Astrocyte of the hippocampus (primary cell): ENCODE measurements at places on chromosomes 5 and 9.

- peak; percentile 75 for DNase-seq
These were observed 16.4 kb upstream of the PDCD1LG2 start for GRCh38 chr9:5493679-5494511.

GRCh38 chr9:90855208-90855902 lies 53.7 kb downstream of the SYK start:
- DNase-seq, result no peak

GRCh38 chr9:73680831-73681230 lies 529.2 kb downstream of the ANXA1 start:
- no peak for DNase-seq

GRCh38 chr5:55096861-55097260 lies 5.6 kb upstream of the GZMA start:
- no peak for DNase-seq

DNA sequence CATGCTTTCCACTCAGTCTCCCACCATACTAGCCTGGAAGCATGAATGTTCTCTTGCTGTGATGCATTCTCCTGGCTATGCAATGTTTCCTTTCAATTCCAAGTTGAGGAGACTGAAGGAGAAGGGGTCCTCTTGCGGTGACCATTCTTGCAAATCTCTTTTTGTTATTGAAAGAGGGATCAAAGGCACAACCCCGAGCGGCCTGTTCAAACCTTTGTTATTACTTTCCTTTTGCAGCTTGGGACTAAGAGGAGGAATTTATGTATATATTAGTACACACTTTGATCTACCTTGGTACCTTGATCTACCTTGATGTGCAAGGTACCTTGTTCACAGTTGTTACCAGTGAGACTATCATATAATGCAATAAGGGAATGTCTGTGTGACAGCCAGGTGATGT lies 147.3 kb downstream of the KCTD16 start:
- DNase-seq, result no peak

DNA sequence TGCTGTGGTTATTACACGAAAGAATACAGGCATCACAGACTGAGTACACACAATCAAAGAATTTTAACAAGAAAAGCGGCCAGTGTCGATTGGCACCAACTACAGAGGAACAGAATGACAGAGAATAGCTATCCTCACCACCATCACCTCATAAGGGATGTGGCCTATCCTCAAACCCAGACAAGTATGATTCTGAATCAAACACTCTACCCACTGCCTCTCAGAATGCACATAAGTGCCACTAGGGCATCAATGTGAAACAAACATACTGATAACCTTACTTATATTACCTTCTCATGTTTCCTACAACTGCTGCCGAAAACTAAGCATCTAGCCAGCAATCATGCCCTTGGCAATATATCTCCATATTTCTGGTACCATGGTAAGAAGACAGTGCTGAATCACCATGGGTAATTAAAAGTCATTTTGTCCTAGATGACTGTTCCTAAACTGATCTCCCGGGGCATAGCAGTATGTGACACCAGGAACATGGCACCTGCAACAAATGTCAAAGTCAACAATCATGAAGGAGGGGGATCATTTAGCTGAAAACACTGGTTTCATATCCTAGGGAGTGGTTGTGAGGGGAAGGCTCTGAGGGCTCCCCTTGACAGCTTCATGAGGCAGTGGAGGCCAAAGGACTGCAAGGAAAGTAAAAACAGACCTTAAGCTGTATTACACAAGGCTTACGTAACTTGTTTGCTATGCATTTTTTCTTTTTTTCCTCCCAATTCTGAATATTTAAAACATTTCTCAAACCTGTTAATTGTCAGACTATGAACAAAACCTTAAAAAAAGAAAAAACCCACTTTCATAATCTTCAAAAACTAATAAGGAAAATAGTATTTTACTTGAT lies 88.3 kb downstream of the LHFPL2 start:
- no peak for DNase-seq

DNA sequence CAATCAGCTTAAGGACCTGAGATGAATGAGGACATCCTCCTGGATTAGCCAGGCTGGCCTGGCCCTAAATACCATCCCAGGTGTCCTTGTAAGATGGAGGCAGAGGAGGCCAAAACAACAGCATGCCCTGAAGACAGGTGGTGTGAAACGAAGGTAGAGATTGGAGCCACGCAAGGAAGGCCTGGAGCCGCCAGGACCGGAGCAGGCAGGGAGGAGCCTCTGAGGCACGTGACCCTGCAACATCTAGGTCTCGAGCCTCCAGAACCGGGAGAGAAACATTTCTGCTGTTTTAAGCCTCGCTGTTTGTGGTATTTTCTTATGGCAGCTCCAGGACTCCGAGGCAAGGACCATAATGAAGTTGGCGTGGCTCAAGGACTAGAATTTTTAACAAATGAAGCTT lies 9.7 kb upstream of the COL5A1 start:
- DNase-seq, result no peak

- peak; percentile 52 for DNase-seq
These were observed 217.0 kb upstream of the TARS1 start for GRCh38 chr5:33223563-33224284.

DNA sequence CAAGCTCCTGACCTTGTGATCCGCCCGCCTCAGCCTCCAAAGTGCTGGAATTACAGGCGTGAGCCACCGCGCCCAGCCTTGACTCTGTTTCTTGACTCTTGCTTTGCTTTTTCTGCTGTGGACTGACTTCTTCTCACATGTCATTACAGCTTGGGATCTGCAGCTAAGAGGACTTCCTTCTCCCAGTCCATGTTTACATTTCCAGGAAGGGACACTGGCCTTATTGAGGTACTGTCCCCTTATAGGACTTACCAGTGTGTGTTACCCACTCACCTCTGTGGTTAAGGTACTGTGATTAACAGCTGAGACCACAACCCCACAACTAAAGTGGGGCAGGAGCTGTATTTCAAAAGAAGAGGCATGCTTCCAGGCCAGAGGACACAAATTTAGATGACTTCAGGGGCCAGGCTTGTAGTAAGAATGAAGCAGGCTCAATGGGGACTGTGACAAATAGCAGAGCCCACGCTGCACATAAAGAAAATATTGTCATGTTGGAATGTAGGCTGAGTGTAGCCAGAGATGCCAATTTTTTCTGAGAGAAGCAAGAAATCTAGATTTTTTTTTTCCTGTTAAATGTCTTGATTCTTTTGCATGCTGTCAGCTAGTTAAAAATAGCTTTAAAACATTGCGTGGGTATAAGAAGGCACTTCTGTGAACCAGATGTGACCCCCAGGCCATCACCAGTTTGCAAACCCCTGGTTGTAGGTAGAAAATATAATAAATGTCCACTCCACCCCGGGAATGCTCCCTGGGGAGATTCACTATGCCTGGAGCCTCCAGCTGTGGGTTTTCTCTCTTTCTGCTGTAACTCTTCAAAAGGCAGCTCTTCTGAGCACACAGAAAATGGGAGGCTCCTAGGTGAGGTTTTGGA lies 75.0 kb downstream of the PTPDC1 start:
- DNase-seq, result no peak

GRCh38 chr9:98875536-98875935 lies 68.1 kb downstream of the GALNT12 start:
- DNase-seq, result no peak

DNA sequence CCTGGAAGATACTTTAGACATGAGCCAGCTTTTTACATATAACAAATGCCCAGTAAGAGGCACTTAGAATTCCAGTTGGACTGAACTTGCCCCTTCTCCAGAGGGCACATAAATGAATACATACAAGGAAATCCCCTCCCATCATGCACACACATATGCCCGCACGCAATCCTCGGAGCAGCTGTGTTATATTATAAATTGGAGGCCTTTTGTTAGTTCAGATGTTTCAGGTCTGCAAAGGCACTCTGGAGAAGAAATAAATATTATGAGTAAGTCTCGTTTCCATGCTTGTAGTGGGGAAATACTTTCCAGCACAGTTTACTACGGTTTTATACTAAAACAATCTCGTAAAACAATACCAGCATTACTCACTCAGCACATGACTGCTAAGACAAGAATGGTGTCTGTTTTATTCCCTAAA lies 17.6 kb upstream of the MUSK start:
- peak; percentile 53 for DNase-seq

DNA sequence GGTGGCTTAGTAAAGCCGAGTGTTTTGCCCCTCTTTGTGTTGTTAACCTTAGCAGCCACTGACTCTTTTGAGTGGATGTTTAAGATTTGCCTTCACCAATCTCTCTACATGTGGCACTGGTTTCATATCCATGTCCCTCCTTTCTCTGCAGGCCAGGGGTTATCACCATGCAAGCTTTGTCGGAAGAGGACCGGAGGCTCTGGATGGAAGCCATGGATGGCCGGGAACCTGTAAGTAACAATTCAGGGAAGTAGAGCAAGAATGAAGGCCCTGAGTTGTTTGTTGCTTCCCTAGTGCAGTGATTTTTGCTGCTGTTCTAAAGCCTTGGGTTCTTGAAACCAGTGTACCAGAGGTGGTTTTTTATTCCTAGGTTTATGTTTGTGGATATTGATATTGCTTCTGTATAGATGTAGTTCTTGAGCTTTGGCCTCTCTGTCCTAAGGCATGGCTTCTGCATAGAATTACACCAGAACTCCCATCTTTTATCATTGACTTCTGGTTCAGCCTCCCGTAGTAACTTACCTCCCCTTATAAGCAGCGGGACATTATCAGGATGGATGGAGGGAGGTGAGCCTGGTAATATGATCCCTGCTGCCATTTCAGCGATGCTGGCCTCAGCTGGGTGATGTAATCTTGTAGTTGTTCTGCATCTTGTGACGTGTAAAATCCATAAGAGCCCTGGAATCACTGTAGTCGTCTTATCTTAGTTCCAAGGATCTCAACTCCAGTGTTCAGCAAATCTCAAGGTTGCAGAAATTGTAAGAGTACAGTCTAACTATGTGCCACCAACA lies 161.9 kb downstream of the ARHGAP26 start:
- DNase-seq, result no peak

- peak; percentile 43 for DNase-seq
These were observed 6.5 kb downstream of the NTMT1 start for GRCh38 chr9:129632460-129632859.

GRCh38 chr9:111297066-111297824 lies 32.8 kb downstream of the OR2K2 start:
- DNase-seq, result peak; percentile 23

DNA sequence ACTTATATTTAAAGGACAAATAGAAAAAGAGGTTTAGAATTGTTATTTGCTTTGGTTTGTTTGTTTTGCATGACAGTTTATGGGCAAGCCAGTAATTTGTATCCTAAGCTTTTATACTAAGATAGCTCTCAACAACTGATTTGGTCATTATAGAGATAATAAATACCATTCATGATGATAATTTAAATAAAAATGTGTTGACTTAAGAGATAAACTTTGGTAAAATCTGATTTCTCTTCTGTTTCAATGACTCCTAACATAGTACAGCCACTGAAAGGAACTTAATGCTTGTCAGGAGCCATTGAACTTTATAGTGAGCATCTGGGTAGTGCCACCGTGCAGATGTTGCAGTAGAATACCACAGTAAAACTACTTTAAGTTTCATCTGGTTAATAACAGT lies 160.7 kb upstream of the ACOT12 start:
- no peak for DNase-seq
